ENCODE measurements at places on chromosomes 5 and 9.
A peak's percentile ranks its signal among the peaks of the same experiment; 100 is the strongest.

- no peaks in the 10 kb centered on the region for H3K36me3 ChIP-seq
- H3K27me3 ChIP-seq, result no peaks in the 10 kb centered on the region
- no peak for DNase-seq
- peaks cover 38% of the 10 kb centered on the region for H3K4me1 ChIP-seq
- no peak overlapping the region for H3K4me3 ChIP-seq
These were observed 97.8 kb downstream of the C5orf15 start for GRCh38 chr5:133870661-133871060.

- no peaks in the 10 kb centered on the region for H3K27me3 ChIP-seq
- H3K4me3 ChIP-seq, result no peak overlapping the region
- no peaks in the 10 kb centered on the region for H3K4me1 ChIP-seq
- no peak overlapping the region for H3K27ac ChIP-seq
- no peak for DNase-seq
These were observed 264.3 kb upstream of the MVB12B start for GRCh38 chr9:126062158-126062886.

GRCh38 chr9:112844771-112845542 lies 45.7 kb downstream of the SLC46A2 start:
- no peak overlapping the region for H3K4me3 ChIP-seq
- no peaks in the 10 kb centered on the region for H3K27me3 ChIP-seq
- no peak overlapping the region for H3K27ac ChIP-seq
- no peaks in the 10 kb centered on the region for H3K36me3 ChIP-seq

DNA sequence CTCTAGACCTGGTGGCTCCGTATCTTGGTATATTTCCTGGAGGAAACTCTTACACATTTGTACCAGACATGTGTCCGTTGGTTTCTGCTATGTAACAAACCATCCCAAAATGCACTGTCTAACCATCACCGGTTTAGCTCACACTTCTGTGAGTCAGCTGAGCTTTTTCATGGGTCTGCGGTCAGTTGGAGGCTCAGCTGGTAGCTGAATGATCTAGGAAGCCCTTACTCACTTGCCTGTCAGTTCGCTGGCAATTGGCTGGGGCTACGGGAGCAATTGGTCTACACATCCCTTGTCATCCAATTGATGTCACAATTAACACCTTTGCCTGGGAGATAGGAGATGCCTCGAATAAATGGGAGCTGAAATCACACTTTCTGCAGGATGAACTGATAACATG lies 11.6 kb upstream of the WHRN start:
- no peak for DNase-seq
- no peak overlapping the region for H3K27ac ChIP-seq
- H3K4me1 ChIP-seq, result peaks cover 9% of the 10 kb centered on the region
- H3K4me3 ChIP-seq, result no peak overlapping the region
- no peaks in the 10 kb centered on the region for H3K36me3 ChIP-seq

DNA sequence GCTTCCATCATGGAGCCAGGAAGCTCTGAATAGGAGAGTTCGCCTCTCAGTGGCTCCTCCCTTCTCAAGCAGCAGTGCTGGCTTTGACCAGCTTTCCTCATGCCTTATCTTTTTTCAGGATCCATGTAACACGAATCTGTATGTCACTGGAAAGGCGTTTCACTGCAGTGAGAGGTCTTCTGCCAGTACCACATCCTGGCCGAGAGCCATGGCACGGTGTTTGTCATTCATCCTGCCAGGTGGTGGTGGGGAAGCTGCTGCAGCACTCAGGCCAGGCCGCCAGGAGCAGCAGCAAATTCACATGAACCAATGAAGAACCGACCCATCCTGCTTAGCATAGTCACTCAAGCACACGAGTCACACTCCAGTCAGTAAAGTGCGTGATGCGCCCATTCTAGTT lies 179.0 kb downstream of the FANCC start:
- H3K27ac ChIP-seq, result no peak overlapping the region
- no peak overlapping the region for H3K4me3 ChIP-seq
- no peaks in the 10 kb centered on the region for H3K36me3 ChIP-seq
- no peak for DNase-seq
- H3K4me1 ChIP-seq, result no peaks in the 10 kb centered on the region
- H3K27me3 ChIP-seq, result no peaks in the 10 kb centered on the region

GRCh38 chr5:147688656-147689356 lies 93.7 kb downstream of the JAKMIP2 start:
- no peaks in the 10 kb centered on the region for H3K36me3 ChIP-seq
- no peaks in the 10 kb centered on the region for H3K27me3 ChIP-seq
- no peak overlapping the region for H3K27ac ChIP-seq
- no peak for DNase-seq
- H3K4me3 ChIP-seq, result no peak overlapping the region

DNA sequence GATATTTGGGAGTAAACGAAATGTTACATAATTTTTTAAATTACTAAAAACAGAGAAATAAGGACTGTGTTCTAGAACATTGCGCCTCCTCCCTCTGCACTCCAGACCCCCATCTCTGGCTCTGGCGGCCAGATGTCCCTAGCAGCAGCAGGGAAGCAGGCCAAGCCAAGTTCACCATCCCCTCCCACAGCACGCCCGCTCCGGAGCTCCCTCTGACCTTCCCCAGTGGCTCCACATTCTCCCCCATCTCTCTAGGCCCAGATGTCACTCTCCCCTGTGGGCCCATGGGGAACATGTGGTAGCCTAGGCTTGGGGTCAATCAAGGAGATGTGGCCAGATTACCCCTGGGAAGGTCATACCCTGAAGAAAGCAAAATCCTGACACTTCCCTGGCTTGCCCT lies 6.3 kb upstream of the WNK2 start:
- no peak overlapping the region for H3K27ac ChIP-seq
- H3K36me3 ChIP-seq, result no peaks in the 10 kb centered on the region
- no peaks in the 10 kb centered on the region for H3K4me1 ChIP-seq
- peaks cover 9% of the 10 kb centered on the region for H3K27me3 ChIP-seq
- DNase-seq, result no peak

DNA sequence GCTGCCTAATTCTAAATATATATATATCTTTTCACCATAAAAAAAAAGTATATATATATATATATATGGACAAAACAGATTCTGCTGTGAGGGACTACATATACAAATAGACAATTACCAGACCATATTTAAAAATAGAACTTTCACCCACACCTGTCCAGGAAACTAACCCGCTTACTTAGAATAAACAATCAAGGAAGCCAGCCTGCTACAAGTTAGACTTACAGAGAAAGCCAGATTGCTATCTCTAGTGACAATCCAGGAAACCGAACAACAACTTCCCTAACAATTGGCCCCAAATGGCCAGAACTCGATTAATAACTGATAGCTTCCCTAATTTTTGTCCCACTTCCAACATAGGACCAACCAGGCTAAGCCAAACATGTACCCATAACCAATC lies 5.9 kb downstream of the GLDC start:
- H3K27ac ChIP-seq, result no peak overlapping the region
- no peaks in the 10 kb centered on the region for H3K36me3 ChIP-seq
- H3K4me1 ChIP-seq, result peaks cover 6% of the 10 kb centered on the region
- DNase-seq, result no peak

DNA sequence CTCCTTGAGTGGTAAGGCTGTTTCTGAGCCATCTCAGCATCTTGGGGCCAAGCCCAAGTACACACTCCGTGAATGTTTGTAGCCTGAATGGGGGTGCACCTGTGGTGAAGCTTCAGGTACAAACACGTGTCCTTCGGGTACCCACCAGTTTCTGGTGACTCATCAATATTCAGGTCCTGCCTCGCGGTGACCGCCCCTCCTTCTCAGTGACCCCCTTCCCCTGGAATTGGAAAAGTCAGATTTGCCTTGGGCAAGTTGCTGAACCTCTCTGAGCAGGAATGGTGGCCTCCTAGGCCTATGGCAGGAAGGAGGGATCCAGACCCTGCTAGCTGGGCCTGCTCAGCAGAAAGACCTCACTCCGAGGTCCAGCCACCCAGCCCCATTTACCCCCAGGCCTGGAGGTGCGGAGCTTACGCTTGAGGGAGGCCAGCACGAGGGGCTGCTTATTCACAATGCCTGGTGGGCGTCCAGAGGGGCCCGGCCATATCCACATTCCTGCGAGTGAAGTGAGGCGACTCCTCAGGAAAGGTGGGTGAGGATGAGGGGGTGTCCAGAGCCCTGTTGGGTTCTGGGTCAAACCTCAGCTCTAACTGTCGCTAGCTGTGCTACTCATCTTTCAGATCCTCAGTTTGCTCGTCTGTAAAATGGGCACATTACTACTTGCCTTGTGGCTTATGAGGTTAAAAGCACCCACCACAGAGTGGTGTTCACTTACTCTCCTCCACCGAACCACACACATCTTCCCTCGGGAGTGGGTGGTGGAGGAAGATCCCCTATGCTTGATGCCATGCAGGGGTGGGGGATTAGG lies 7.0 kb downstream of the ADGRD2 start:
- no peaks in the 10 kb centered on the region for H3K4me1 ChIP-seq
- no peak overlapping the region for H3K4me3 ChIP-seq
- H3K36me3 ChIP-seq, result no peaks in the 10 kb centered on the region
- no peak for DNase-seq
- H3K27me3 ChIP-seq, result peaks cover 6% of the 10 kb centered on the region
- no peak overlapping the region for H3K27ac ChIP-seq

DNA sequence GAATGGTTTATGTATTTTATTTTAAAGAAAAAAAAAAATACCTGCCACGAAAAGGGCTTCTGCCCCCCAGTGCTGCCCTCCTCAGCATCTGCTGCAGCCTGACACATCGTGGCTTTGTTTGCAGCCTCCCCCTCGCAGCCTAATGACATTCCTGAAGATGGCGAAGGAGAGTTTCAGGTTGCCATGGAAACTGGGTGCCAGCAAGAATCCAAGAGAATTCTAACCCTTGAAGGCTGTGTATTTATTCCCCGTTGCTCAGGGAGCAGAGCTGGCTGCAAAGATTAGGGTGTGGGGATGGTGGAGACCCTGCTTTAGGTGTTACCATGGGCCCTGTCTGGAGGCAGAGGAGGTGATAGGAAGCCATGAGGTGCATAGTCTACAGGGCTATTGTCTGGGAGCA lies 126.6 kb downstream of the NSG2 start:
- no peaks in the 10 kb centered on the region for H3K4me1 ChIP-seq
- no peak for DNase-seq
- no peak overlapping the region for H3K4me3 ChIP-seq

DNA sequence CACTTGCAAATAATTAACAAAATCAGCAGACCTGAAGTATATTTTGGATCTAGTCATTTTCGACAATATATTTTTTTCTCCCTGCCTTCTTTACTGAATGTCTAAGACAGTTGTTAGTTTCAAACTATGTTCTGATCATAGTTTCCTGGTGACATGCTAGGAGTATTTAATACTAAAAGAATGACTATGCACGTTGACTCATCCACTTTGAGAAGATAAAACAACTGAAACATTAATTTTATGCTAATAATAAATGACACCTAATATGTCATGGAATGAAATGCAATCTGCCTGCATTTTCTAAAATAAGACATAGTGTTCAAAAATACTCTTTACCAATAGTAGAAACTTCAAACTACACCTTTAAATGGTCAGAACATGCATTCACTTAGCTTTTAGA lies 2123.7 kb upstream of the C9orf72 start:
- no peaks in the 10 kb centered on the region for H3K36me3 ChIP-seq
- H3K27ac ChIP-seq, result no peak overlapping the region
- no peak overlapping the region for H3K4me3 ChIP-seq
- no peak for DNase-seq

DNA sequence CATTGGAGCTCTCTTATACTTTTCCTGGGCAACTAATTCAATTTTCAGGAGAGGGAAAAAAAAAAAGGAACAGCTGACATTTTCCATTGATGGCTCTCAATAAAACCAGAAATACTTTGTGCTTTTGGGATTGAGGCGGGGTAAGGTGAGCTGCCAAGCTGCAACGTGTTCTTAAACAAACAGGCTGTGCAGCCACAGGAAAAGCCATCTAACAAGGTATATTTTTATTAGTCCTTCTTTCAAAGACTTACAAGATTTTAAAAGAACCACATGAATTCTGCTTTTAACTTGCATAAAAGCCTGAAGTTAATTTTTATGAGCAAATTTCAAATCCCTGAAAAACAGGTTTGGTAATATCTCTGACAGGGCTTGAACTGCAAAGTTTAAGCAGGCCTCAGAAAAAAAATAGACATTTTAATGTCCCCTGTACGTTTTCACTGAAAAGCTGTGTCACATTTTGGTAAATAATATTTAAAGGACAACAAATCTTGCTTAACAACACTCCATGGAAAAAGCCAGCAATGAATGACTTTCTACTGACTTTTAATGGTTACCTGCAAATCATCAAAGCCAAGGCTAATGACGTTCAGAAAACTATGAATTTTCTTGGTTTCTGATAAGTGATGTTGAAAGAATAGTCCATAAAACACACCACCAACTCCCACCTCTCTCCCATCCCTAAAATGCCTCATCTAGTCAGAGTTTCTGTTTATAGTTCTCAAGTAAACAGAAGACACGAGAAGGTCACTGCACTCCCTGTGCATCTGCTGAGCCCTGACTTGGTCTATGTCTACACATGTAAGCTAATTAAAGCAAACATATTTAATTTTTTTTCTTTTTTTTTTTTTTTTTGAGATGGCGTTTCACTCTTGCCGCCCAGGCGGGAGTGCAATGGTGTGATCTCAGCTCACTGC lies 433.6 kb downstream of the PIK3R1 start:
- H3K4me3 ChIP-seq, result no peak overlapping the region
- no peaks in the 10 kb centered on the region for H3K4me1 ChIP-seq
- H3K27me3 ChIP-seq, result peaks cover 2% of the 10 kb centered on the region
- DNase-seq, result no peak
- H3K27ac ChIP-seq, result no peak overlapping the region

GRCh38 chr5:43110606-43111170 lies 10.0 kb upstream of the ZNF131 start:
- peaks cover under 1% of the 10 kb centered on the region for H3K27me3 ChIP-seq
- H3K27ac ChIP-seq, result no peak overlapping the region
- H3K4me3 ChIP-seq, result peak overlapping the region; percentile 42
- DNase-seq, result peak; percentile 66

- no peak overlapping the region for H3K27ac ChIP-seq
- no peak for DNase-seq
- no peak overlapping the region for H3K4me3 ChIP-seq
- no peaks in the 10 kb centered on the region for H3K36me3 ChIP-seq
- no peaks in the 10 kb centered on the region for H3K27me3 ChIP-seq
These were observed 360.5 kb downstream of the KCTD16 start for GRCh38 chr5:144531188-144531587.

Data from activated CD4-positive, alpha-beta T cell treated with anti-CD3 and anti-CD28 coated beads, Interleukin-2, amount 10 ng/mL, durations not matched to agents 24 days and 14 days (primary cell).